ENCODE measurements at places on chromosomes 7 and 10. TPM values are rescaled to one million over a fixed set of nuclear protein-coding genes. Genes with fewer than 3 reads are reported as not detected.

Gene TMEM236
- 0.18 TPM for total RNA-seq

- DNase-seq: no peak
Measured at GRCh38 chr7:96734343-96734742, 24.7 kb upstream of the SEM1 start.

Gene OGDHL
- 14.8 TPM for total RNA-seq

GRCh38 chr7:100598425-100598824 lies 3.7 kb upstream of the PCOLCE start:
- no peak for DNase-seq

DNA sequence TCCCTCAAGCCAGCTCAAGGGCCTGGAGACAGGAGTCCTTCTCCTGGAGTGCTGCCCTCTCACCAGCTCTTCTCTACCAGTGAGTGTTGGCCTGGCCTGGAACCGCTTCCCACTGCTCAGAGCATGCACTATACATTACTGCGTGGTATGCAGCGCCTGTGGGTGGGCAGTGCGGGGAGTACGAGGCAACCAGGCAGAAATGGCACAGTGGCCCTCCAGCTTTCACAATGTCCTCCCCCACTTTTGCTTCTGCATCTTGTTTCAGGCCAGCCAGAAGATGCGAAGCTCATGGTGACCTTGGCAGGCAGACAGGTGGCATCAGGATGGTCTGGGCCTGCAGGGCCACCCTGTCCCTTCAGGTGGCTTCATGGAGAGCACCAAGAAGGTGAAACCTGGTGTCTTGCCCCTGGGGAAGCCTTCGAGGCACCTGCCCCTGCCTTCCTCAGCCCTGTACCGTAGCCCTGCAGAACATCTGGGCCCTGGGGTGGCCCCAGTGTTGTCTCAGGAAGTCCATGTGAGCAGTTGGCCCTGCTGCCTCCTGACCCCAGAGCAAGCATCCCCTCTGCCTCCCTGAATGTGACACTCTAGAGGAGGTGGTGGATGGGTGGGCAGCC lies 35.8 kb downstream of the RASGEF1A start:
- no peak for DNase-seq

GRCh38 chr10:120387326-120387725 lies 69.7 kb upstream of the PLPP4 start:
- no peak for DNase-seq

Gene OR2A1
- not detected for total RNA-seq

Gene BMPER
- total RNA-seq: 3.8 TPM

Gene ECHDC3
- total RNA-seq: 1.3 TPM

GRCh38 chr7:32670110-32671025 lies 175.1 kb downstream of the AVL9 start:
- no peak for DNase-seq

GRCh38 chr10:22667093-22667480 lies 47.3 kb downstream of the PIP4K2A start:
- DNase-seq: no peak

Gene DENND11
- 48.6 TPM for total RNA-seq

Gene AKR1E2
- total RNA-seq: 26.3 TPM

Gene TAS2R41
- total RNA-seq: not detected

Gene SPDYE1
- total RNA-seq: 0.09 TPM

Gene OTUD1
- total RNA-seq: 10.3 TPM

GRCh38 chr10:14385596-14386593 lies 55.2 kb upstream of the FRMD4A start:
- DNase-seq: no peak

DNA sequence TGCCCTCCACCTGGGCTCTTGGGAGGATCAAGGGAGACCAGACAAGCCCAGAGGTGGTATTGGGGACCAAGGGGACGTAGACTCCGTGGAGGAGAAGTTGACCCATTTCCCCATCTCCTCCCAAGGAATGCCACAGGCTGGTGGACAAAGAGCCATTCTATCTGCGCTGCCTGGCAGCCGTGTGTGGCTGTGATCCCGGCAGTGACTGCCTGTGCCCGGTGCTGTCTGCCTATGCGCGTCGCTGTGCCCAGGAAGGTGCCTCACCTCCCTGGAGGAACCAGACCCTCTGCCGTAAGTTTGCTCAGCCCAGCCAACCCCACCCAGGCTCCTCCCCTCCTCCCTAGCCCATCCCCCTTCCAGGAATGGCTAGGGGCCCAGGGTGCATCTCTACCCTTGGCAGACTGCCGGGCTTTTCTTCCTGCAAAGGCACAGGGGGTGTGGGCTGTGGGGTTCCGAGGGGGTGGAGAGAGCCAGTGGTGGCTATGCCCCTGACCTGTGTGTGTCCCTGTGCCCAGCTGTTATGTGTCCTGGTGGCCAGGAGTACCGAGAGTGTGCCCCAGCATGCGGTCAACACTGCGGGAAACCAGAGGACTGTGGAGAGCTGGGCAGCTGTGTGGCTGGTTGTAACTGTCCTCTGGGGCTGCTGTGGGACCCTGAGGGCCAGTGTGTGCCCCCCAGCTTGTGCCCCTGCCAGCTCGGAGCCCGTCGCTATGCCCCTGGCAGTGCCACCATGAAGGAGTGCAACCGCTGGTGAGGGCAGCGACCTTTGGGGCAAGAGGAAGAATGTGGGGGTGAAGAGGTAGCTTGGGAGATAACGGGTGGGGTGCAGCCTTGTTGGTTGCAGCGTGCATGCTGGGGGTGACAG lies 10.2 kb upstream of the ZNF467 start:
- DNase-seq: no peak

GRCh38 chr10:132565516-132566209 lies 28.1 kb downstream of the INPP5A start:
- DNase-seq: no peak

GRCh38 chr7:66967029-66967428 lies 28.4 kb downstream of the SBDS start:
- no peak for DNase-seq

- DNase-seq: no peak
Measured at GRCh38 chr10:4080225-4080805, 295.3 kb upstream of the KLF6 start.

GRCh38 chr10:112960151-112960681 lies 10.2 kb downstream of the TCF7L2 start:
- no peak for DNase-seq

GRCh38 chr7:40827222-40828085 lies 692.6 kb downstream of the SUGCT start:
- no peak for DNase-seq

GRCh38 chr7:130973637-130974036 lies 239.6 kb upstream of the KLF14 start:
- no peak for DNase-seq

GRCh38 chr7:39084349-39084748 lies 106.6 kb downstream of the POU6F2 start:
- DNase-seq: no peak

- DNase-seq: peak; percentile 57
Measured at GRCh38 chr10:42367532-42368230, 270.7 kb downstream of the ZNF33B start.

Gene CACNA2D1
- total RNA-seq: 111 TPM

- no peak for DNase-seq
Measured at GRCh38 chr10:54826994-54827560, 26.0 kb upstream of the PCDH15 start.

GRCh38 chr7:96538632-96539031 lies 171.0 kb downstream of the SEM1 start:
- no peak for DNase-seq

Gene TUBGCP2
- total RNA-seq: 37.8 TPM

GRCh38 chr10:79376078-79376628 lies 28.9 kb downstream of the PPIF start:
- no peak for DNase-seq

GRCh38 chr10:86782701-86783418 lies 26.4 kb downstream of the BMPR1A start:
- DNase-seq: no peak

DNA sequence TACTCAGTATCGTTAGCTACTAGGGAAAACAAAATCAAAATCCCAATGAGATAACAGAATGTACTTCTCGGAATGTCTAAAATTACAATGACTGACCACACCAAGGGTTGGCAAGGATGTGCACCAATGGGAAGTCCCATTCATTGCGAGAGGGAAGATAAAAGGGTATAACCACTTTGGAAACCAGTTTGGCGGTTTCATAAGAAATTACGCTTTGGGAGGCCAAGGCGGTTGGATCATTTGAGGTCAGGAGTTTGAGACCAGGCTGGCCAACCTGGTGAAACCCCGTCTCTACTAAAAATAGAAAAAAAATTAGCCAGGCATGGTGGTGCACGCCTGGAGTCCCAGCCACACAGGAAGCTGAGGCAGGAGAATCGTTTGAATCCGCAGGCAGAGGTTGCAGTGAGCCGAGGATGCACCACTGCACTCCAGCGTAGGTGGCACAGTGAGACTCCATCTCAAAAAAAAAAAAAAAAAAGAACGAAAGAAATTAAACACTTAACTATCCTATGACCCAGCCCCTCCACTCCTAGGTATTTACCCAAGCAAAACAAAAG lies 7.6 kb downstream of the HACD1 start:
- no peak for DNase-seq

Gene ELFN1
- 6.5 TPM for total RNA-seq

DNA sequence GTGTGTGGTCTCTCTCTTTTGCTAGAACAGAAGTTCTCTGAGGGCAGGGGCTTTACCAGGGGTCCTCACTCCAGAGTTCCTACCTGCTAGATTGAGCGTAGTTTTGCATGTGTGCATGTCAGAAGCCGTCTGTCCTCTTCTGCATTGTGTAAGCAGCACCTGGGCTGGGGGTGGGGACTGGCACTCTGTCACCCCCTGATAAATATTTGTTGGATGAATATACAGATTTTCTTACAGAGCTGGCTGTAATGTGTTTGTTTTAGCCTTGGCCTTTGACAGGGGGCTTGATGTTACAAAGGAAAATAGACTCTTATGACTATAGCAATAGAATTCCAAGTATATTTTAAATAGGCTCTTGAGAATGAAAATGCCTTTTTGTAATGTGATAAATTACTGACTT lies 46.6 kb downstream of the WDR37 start:
- no peak for DNase-seq

GRCh38 chr10:114279901-114280644 lies 41.0 kb downstream of the VWA2 start:
- no peak for DNase-seq

Gene RPEL1
- total RNA-seq: not detected

Gene CYP2C19
- total RNA-seq: 0.36 TPM

Gene XRCC2
- 10.0 TPM for total RNA-seq

Gene RASSF4
- total RNA-seq: 26.5 TPM

GRCh38 chr10:62652564-62652963 lies 152.0 kb upstream of the ADO start:
- DNase-seq: no peak
